ENCODE measurements at places on chromosomes 4 and X. TPM values are rescaled to one million over a fixed set of nuclear protein-coding genes. Genes with fewer than 3 reads are reported as not detected.

MTMR8 gene
- 0.76 TPM for total RNA-seq

P2RY8 gene
- total RNA-seq = 6.1 TPM

RBPJ gene
- total RNA-seq = 57.7 TPM

AP1S2 gene
- total RNA-seq = 114 TPM

PDE6B gene
- 6.2 TPM for total RNA-seq
